Ecto neural progenitor cell (in vitro differentiated cells): ENCODE measurements at places on chromosomes 16 and 17.

- peak; percentile 77 for DNase-seq
These were observed 850 bp downstream of the PPM1E start for GRCh38 chr17:58756246-58757161.

DNA sequence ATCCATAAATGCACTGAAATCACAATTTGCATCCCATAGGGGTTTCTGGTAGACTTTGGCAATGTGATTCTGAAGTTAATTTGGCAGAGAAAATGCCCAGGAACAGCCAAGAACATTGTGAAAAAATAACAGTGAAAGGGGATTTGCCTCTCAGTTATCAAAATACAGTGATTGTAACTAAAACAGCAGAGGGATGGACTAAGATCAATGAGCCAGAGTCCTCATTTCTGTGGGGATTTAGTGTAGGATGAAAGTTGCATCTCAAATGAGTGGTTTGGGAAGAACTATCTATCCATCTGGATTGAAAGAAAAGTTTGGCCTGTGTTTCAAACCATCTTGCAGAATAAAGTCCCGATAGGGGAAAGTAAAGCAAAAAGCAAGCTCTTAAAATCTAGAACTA, 28.1 kb downstream of the MYBBP1A start:
- no peak for DNase-seq

GRCh38 chr17:75456039-75456416, 407 bp upstream of the TMEM94 start:
- no peak for DNase-seq

GRCh38 chr16:13127144-13127543, 225.7 kb downstream of the SHISA9 start:
- DNase-seq: no peak

GRCh38 chr16:62755938-62756337, 719.7 kb upstream of the CDH8 start:
- DNase-seq: no peak

GRCh38 chr17:77738751-77739531, 219.6 kb upstream of the TNRC6C start:
- DNase-seq: peak; percentile 54

DNA sequence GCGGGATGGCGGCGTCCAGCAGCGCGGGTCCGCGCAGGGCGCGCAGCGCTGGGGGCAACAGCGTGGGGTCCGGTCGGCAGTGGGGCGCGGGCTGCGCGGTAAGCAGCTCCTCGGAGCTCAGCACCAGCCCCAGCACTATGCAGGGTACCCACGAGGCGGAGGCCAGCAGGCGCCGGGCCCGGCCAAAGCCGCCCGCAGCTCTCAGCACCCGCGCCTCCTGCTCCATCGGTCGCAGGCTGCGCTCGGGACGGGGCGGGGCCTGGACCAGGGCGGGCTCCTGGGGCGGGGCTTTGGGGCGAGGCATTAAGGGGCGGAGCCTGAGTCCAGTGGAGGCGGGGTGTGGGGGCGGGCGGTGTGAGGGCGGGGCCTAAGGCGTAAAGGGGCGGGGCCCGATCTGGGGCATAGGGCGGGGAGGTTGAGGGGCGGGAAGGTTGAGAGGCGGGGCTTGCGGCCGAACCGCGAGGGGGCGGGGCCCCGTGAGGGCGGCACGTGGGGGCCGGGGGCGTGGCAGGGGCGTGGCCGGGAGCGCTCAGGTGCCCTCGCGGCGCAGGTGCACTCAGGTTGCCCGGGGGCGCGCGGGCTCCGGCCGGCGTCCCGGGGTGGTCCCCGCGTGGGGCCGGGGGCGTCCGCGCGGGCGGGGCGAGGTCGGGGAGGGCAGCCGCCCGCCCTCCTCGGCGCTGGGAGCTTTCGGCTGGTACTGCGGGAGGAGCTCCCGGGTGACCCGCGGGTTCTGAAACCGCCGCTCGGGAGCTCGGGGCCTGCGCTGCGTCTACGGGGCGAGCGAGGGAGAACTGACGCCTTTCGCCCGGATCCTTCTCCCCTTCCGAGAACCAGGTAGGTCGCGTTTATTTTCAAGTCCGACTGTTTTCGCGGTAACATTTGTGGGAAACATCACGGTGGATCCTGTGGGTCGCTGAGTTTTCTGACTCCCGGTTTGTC, 1.4 kb upstream of the SLC22A31 start:
- DNase-seq: peak; percentile 96

DNA sequence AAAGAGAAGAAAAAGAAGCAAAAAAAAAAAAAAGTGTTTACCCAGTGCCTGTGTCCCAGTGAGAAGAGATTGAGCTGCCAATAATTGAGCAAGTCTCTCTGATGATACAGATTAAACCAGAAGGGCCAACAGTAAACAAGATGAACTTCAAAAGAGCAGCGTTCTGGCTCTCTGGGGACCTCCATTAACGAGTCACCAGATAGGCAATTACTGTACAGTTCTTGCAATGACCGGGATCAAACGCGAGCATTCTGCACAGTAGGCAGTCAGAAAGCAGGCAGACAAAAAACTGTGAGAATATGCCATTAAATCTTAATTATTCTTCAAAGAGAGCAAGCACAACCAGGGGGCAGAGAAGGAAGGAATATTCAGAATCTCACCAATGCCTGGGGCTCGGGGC, 626.1 kb downstream of the TMEM114 start:
- DNase-seq: no peak

DNA sequence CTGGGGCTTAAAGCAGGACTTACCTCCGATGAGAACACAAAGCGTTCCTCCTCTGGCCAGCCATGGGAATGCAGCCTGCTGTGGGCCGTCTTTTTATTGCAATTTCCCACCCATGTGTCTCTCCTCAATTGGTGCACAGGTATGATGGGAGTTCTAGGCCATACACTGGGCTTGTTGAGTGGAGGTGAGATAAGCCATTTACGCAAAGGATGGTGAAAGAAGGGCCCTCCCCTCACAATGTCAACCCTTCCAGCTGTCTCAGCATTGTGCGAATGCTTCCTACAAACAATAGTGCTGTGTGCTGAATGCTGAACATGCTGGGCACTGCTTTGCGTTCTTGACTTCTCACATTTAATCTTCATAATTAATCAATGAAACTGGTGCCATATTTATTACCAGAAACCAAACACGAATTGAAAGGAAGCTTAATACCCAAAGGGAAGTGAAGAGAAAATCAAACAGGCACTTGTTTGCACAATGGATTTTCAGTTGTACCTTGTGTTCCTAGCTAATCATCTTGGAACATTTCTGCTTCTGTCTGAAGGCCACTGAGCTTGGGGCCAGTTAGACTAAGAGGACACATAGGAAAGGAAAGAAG, at the start of gene GP2:
GP2 (minus strand) TSS at position 70 of the 598 bp plus-strand sequence. CDS start 1,082 bp downstream, outside the sequence.
- DNase-seq: no peak

- peak; percentile 76 for DNase-seq
These were observed 48.0 kb upstream of the RBFOX3 start for GRCh38 chr17:79658811-79659207.

DNA sequence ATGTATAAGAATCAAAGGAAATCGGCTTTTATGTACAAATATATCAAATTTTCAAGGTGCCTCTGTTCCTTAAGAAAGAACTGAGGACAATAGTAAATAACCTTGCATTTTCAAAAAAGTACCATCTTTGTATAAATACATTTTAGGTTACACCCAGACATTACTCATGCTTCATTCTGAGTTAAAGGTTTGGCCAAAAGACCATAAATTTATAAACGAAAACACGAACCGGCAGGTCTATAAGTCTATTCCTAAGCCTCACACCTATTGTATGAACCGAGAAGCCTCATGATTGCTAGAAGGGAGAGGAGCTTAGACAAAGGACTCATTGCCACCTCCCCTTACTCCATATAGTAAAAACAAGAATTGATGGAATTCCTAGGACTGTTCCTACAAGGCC, 94.6 kb upstream of the PSMD7 start:
- DNase-seq: no peak

DNA sequence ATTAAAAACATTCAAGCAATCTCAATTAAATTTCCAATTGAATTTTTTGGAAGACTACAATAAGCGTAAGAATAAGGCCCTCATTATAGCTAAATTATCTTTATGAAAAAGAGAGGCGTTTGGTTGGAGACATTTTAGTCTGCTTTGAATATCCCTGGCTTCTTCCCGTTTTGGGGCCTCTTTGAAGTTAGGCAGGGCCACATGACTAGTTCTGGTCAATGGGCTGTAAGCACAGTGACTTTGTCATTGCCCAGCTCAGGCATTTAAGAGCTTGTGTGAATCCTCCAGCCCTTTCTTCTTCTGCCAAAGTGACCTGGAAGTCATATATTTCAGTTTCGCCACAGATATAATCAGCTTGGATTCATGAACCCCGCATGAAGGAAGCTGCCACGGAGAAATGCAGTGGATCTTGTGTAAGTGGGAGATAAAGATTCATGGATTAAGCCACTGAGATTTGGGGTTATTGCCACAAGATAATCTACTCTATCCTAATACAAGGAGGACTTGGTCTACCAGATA, 21.7 kb upstream of the UBTF start:
- DNase-seq: no peak

- DNase-seq: no peak
These were observed 1.7 kb upstream of the HSBP1 start for GRCh38 chr16:83806036-83806435.

- peak; percentile 70 for DNase-seq
These were observed 19.1 kb downstream of the OSBPL7 start for GRCh38 chr17:47802341-47803022.

- DNase-seq: no peak
These were observed 12.7 kb upstream of the ZG16 start for GRCh38 chr16:29765167-29766032.

DNA sequence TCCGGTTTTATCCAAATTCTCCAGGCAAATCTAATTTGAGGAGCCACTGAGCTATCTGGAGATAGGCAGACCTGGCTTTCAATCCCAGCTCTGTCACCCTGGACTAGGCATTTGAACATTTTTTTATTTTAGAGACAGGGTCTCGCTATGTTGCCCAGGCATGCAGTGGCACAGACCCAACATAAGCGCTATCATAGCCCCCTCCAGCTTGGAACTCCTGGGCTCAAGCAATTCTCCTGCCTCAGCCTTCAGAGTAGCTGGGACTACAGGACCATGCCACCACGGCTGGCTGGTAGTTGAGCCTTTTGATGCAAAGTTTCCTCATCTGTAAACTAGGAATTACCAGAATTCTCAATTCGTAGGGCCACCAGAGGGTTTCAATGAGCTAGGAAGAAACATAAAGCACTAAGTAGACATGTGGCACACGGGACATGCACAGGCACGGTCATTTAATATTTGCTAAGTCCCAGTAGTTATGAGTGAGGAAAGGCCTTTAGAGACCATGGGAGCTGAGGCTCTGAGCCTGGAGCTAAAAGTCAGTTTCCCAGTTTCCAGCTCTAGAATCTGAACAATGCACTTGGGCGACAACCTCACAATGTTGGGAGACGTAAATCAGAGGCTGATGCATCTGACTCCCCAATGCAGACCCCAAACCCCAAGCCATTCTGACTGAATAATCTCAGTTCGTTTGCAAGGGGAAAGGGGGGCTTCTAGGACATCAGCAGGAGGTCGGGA, 1.1 kb downstream of the ELOB start:
- no peak for DNase-seq

DNA sequence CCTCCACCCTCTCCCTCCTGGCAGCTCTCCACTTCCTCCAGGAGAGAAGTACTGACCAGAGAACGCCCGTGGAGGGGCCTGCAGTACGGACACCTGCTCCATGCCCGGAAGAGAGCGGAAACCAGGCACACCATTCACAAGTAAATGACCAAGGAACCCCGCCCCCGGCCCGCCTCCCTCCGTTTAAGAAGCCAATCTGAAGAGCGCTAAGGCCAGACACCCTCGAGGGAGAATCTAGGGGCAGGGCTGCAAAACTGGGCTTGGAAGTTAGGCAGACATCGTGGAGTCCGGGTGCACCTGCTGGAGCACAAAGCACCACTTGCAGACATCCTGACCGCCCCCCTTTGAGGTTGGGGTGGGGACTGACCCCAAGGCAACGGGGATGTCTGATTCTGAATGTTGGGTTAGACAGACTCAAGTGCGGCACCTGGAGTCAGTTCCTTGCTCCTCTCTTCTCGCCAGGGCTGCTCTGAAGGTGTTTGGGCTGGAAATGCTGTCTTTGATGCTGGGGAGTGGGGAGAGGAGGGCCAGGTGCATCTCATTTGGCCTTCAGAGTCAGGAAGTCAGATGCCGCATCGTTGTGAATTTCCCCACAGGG, 964 bp upstream of the FAAP100 start:
- peak; percentile 92 for DNase-seq

GRCh38 chr17:28744972-28745785, 1.4 kb downstream of the TRAF4 start:
- peak; percentile 87 for DNase-seq

DNA sequence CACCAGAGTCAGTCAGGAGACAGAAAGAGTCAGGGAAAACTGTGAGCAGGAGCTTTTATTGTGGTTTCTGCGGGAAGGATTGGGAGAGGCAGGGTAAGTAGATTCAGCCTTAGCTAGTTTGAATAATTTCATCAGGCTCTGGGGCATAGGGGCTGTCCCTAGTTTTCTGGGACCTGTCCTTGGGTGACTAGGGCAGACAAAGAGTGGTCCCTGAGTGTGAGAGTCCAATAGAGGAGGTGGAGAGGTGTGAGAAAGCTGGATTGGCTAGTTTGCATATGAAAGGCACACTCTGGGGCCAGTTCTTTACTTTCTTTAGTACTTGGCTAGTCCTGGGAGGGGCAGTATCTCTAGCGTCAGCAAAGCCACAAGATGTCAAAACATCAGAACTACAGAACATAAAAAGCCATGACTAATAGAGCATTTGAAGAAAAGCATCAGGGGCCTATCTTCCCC, 255.6 kb downstream of the HS3ST3A1 start:
- DNase-seq: no peak

GRCh38 chr17:67125417-67125816, 81.1 kb downstream of the CACNG1 start:
- DNase-seq: no peak

DNA sequence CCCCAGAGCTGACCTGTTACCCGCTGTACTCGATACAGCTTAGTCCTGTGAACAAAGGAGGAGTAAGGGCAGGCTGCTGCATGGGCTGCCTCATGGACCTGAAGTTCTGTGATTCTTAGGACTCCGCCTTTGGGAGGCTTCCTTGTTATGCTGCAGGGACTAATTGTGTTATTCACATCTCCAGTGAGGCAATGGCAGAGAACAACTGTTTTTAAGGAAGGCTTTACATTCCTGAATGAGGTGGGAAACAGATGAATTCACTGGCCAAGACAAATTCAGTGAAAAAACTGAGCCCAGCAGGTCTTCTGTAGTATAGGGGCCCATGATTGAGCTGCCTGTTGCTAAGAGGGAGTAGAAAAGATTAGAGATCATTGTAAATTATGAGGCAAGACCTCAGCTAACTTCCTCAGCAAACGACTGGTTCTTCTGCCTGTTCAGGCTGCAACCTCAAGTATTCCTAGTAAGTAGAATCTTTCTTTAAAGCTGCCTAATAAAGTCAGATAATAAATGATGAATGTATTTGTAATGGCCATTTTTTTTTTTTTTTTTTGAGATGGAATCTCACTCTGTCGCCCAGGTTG, 26.3 kb downstream of the ADORA2B start:
- no peak for DNase-seq

- peak; percentile 41 for DNase-seq
These were observed 834 bp upstream of the TXNDC11 start for GRCh38 chr16:11743308-11744074.

- no peak for DNase-seq
These were observed 146.9 kb upstream of the SDK2 start for GRCh38 chr17:73791121-73791520.
